ENCODE measurements at places on chromosomes 5 and 9.

GRCh38 chr9:90054810-90055209 lies 450.0 kb downstream of the GADD45G start:
- DNase-seq: no peak

DNA sequence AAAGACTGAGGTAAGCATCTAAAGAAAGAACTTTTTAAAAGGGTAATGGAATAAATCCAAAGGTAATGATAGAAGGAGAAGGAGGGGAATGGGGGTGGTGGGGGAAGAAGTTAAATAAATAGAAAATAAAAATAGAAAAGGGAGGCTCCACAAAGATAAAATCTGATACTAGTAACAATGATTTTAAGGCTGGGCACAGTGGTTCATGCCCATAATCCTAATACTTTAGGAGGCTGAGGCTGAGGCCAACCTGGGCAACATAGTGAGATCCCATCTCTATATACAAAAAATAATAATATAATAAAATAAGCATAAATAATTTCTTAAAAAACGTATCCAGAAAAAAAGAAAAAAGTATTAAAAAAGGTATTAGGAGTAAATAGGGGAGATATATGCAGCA lies 89.3 kb downstream of the FNBP1 start:
- DNase-seq: no peak

GRCh38 chr5:99141534-99142128 lies 212.8 kb upstream of the CHD1 start:
- no peak for DNase-seq

DNA sequence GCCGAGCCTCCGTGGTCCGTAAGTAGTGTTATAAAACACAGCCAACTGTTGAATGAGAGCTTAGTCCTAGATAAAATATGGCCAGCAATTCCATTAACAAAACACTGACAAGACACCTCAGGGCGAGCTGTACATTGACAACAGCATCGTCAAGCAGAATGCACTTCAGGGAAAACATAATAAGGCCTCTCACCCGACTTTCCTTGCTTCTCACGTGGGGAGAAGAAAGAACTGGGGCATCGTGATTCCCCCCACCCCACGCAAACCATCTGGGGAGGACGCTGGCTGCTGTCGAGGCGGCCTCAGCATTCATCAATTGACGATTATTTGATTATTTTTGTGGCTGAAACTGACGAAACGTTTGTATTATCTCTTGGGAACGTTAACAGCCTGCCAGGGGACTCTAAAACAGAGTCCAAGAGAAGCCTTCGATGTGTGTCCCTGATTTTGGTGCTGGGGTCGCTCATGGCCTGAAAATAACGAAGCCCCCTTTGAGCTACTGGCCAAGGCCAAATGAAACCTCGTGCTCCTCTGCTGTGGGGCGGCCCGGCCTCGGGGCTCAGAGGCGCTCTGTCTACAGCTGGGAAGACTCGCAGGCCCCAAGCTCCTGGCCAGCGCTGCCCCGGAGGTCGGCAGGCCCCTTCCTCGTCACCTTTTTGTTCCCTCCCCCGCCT lies 464 bp downstream of the GDF9 start:
- DNase-seq: no peak

DNA sequence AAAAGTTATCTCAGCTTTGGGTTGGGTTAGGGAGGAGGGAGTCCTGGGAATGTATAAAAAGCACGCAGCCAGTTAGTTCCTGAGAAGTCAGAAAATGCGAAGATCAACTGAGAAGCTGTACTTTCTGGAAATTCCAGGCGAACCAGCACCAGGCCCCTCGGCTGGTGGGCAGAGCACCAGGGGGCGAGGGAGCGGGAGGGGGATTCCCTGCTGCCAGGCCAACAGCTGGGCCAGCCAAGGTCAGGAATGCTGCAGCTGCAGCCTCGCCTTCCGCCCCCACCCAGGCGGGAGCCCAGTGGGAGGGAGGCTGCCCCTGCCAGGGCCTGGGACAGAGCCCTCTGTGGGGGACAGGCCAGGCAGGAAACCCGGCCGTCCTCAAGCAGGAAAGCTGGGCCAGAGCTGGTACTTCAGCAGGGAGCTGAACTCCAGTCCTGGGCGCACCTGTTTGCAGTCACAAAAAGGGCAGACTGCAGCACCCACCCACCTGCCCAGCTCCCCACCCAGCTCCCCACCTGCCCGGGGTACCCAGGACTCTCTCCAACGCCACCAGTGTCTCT lies 35.5 kb downstream of the VAV2 start:
- no peak for DNase-seq

DNA sequence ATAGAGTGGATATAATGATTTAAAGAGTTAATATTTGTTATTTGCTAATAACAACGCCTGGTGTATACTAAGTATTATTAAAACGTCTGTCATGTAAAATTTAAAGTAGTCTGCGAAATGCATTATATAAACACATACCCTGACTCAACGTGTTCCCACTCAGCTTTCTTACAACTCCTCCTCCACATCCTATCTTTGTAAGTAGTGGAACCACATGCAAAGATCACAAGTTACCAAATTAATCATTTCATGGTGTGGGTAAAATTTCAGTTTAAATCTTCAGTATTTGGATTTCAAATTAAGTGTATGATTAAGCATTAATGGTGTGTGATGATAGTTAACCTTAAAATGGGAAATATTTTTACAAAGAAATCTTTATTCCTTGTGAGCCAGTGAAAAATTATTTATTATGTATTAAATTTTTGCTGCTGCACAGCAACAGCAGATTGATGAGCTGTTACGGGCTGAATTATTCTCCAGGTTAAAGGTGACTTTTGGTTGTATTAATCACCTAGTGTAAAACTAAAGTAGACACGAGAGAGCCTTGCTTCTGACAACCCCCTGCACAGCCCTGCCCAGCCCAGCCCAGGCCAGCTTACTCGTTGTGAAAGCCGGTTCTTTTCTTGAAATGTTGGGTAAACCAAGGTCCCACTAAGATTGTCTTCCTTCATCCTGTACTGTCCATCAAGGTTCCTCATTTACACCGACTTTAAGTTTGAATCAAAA lies 373.5 kb downstream of the DTWD2 start:
- no peak for DNase-seq

DNA sequence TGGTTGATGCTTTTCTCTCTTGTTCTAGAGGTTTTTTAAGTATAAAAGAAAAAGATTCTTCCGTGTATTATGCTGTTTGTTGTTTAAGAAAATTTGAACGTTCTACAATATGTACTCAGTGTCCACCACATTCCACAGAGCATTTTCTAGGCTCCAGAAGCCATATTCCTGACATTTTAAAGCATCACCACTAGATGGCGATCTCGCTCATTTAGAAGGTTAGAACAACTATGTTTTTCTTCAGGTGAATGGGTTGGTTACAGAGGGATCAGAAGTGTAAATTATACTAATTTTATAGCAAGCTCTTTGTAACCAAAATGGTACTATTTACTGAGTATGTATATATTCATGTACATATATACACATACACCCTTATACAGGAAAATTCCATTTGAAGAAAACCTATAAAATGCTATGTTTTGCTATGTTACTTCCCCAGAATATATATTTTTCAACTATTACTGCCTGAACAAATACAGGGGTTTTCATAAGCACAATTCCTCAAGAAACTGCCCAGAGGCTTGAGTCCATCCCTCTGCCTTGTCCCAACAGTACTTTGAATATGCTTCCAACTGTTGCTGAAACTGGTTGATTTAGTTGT lies 284.3 kb downstream of the CCDC171 start:
- peak; percentile 0 for DNase-seq

DNA sequence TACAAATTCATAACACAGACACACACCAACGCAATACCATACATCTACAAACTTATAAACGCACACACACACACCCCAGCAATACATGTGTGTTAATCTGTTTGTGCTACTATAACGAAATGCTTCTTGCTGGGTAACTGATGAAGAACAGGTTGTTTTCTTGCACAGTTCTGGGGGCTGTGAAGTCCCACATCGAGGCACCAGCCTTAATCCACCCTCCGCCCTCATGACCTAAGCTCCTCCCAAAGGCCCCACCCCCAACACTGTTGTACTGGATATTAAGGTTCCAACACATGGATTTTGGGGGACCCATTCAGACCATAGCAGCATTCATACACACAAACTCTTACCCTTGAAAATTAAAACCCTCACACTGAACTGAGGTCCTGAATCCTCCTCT lies 38.8 kb upstream of the LPCAT1 start:
- no peak for DNase-seq
